ENCODE measurements at places on chromosomes 1 and 21. TPM values are rescaled to one million over a fixed set of nuclear protein-coding genes. Genes with fewer than 3 reads are reported as not detected.

- DNase-seq, result peak; percentile 71
Measured at GRCh38 chr1:206479183-206480125, 9.2 kb downstream of the IKBKE start.

The ELAVL4 gene
- total RNA-seq, result not detected

The IL10RB gene
- 28.4 TPM for total RNA-seq

DNA sequence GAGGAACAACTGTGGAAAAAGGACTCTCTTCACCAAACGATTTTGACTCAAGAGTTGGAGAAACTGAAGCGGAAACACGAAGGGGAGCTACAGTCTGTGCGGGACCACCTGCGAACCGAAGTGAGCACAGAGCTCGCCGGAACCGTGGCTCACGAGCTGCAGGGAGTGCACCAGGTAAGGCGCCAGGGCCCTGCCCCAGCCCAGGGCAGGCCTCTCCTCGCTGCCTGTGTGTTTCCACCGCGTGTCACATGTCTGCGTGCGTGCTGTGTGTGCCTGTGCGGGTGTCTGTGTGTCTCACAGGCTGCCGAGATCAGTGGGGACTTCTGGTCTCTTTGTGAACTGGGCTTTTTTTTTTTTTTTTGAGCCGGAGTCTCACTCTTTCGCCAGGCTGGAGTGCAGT lies 43.0 kb downstream of the PCNT start:
- DNase-seq, result no peak

DNA sequence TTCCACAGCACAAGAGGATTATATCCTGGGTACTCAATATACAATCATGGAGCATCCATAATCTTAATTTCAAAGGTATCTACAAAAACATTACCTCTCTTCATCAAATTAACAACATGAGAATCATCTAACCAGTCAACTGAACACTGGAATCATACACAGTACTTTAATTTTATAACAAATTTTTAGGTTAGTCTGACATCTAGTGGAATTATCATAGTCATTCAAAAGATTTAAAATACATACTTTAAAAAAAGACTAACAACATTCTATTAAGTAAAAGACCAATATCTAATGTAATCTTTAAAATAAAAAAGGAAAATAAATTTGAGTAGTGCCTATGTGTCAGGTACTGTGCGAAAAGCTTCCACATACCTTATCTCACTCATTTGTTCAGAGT lies 16.8 kb upstream of the SH3GLB1 start:
- DNase-seq, result no peak

- no peak for DNase-seq
Measured at GRCh38 chr1:192951691-192952460, 107.3 kb downstream of the UCHL5 start.

The CCDC30 gene
- 6.3 TPM for total RNA-seq

DNA sequence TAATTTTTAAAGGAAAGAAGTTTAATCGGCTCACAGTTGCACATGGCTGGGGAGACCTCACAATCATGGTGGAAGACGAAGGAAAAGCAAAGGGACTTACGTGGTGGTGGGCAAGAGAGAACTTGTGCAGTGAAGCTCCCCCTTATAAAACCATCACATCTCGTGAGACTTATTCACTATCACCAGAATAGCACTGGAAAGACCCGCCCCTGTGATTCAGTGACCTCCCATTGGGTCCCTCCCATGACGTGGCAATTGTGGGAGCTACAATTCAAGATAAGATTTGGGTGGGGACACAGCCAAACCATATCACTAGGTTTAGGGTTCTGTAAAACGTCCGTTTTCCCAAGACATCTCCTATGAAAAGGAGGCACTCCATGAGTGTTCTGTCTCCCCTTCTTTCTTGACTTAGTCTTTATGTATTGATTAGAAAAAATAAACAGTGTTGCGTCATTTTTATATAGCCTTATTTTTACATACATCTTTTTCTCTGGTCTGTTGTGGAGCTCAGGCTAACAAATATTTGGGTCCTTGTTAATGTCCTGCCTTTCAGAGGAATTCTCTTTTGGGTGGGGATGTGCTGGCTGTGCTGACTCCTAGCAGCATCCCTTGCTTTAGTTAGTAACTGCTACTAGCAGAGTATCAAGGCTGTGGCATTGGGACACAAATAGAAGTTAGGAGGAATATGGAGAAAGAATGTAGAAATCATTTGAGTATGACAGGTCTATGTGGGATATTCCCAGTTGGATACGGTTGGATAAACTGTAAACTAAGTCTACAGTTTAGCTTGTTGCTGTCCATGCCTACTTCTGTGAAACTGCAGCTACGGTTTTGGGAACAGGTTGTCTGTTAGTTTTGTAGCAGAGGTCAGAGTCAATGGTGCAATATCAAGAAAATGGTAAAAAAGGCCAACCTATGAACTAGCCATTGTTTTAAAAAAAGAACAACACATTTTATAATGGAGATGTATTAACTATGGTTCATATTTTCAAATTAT lies 23.5 kb downstream of the BACH1 start:
- DNase-seq, result no peak

- no peak for DNase-seq
Measured at GRCh38 chr1:226588484-226588883, 39.9 kb downstream of the STUM start.

DNA sequence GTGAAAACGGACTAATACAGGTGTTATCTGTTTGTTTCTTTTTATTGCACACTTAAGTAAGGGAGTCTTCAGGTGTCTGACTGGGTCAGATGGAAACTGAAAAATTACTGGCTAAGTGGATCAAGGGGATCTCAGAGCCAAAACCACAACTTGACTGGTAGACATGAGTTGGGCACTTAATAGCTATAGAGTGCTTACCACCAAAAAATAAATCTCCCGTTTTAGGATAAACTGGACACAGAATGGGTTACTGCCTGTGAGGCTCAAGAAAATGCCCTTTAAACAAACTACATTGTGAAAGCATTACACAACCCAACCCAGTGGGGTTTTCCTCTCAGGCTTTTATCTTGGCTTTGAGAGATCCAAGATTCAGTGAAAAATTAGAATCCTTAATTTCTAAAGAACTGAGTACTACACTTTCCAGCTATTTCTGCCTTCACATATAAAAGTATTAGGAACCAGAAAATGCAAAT lies 134.0 kb upstream of the LYPLAL1 start:
- DNase-seq, result no peak

The TMEM240 gene
- total RNA-seq, result 6.2 TPM

- no peak for DNase-seq
Measured at GRCh38 chr1:15610167-15610566, 7.1 kb upstream of the DDI2 start.

The KMO gene
- 2.1 TPM for total RNA-seq

The KPRP gene
- total RNA-seq, result not detected

The CHIT1 gene
- total RNA-seq, result 1.3 TPM

The DRAXIN gene
- total RNA-seq, result 0.21 TPM

- no peak for DNase-seq
Measured at GRCh38 chr1:62117018-62117750, 77.5 kb upstream of the L1TD1 start.

DNA sequence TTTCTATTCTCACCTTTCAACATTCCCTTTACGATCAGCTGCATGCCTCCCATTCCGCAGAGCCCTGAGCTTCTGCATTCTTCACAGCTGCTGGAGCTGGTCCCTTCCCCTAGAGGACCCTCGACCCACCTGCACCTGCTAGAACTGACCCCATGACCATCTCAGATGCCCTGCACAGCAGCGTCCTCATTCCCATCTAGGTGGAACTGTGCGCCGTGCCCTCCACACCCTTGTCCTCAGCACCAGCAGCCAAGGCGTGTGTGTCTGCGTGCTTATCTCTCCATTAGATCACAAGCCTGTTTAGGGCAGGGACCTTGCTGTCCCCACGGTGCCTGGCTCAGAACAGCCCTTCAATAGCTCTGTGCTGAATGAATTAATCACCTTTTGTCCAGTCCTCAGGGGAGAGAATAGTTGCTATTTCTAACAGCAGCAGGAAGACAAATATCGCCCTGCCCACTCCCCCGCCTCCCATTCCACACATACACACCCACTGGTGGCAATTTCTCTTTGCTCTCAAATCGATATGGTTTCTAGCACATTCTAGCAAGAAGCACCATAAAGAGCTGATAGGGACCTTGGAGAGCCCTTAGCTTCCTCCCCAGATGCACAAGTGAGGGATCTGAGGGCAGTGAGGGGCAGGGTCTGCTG lies 61.7 kb downstream of the KCNN3 start:
- DNase-seq, result no peak

GRCh38 chr1:210908257-210908656 lies 225.7 kb downstream of the KCNH1 start:
- no peak for DNase-seq

The AK5 gene
- 0.71 TPM for total RNA-seq

The ATP1A2 gene
- 27.7 TPM for total RNA-seq

The SLAMF9 gene
- not detected for total RNA-seq

- no peak for DNase-seq
Measured at GRCh38 chr1:240956020-240956419, 344.1 kb upstream of the GREM2 start.

GRCh38 chr1:81606656-81607055 lies 194.1 kb upstream of the ADGRL2 start:
- DNase-seq, result no peak

GRCh38 chr1:88892357-88892877 lies 1.1 kb upstream of the GTF2B start:
- DNase-seq, result no peak

DNA sequence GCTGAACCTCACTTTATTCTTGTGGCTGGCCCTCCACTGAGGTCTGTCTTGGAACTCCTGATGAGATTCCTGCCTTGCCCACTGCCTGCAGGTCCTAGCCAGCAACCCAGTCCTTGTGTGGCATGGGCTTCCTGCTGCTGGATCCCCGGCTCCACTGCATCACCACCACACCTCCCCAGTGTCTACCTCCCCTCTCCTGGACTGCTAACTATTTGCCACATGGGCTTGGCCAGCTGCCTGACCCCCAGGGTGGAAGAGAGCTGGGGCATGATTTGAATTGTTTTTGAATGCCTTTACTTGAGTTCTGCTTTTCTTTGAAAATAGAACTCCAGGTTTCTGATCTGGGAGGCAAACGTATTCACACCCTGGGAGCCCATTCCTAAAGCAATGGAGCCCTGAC lies 41.2 kb downstream of the SPAG17 start:
- no peak for DNase-seq

The TACSTD2 gene
- 4.8 TPM for total RNA-seq

- DNase-seq, result no peak
Measured at GRCh38 chr21:46552865-46553379, 52.0 kb downstream of the S100B start.

DNA sequence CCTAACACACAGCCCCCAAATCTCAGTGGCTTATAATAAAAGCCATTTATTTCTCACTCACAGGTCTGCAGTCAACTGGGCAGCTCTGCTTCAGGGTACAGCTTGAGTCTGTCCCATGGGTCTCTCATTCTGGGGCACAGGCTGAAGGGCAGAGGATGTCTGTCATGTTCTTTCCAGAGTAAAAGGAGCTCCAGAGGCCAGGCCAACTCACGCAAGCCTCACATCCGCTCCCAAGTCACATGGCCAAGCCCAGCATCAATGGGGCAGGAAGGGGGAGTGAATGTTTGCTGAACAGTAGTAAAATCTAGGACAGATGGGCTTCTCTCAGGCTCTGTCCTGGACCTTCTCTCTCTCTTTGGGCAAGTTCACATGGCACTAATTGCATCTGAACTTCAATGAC lies 7.1 kb upstream of the SSBP3 start:
- DNase-seq, result peak; percentile 73

GRCh38 chr1:100036718-100037655 lies 67.2 kb downstream of the SLC35A3 start:
- no peak for DNase-seq

The FHAD1 gene
- 0.32 TPM for total RNA-seq

DNA sequence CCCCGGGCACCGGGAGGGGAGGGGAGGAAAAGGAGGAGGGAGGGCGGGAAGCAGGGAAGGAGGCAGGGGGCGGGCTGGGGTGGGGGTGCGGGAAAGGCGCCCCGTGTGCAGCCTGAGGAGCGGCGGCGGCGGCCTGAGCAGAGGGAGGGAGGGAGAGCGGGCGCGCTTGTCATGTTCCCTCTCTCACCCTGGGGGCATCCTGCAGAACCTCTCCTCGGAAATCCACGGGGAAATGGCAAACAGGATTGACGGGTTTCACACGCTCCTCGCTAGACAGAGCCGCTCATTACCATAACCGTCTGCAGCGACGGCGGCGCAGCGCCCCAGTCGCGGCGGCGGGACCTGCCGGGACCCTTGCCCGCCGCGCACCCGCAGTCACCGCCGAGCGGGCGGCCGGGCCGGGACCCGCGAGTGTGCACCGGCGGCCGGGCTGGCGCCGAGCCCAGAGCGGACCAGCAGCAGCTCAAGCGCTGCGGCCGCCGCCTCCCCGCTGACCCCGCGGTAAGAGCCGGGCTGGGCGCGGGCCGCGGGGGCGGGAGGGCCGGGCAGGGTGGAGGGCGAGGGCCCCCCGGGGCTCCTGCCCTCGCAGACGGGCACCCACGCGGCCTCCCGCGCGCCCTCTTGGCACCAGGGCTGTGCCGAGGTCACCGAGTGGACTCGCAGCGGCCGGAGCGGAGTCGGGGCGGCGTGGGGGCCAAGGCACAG lies at the start of gene SERTAD4:
Gene SERTAD4 (plus strand): TSS at position 286 of the 705 bp plus-strand sequence. CDS start 5,165 bp downstream, outside the sequence.
- peak; percentile 75 for DNase-seq

The RAB7B gene
- total RNA-seq, result 1.7 TPM

GRCh38 chr1:97423403-97423802 lies 497.4 kb downstream of the DPYD start:
- DNase-seq, result no peak

- no peak for DNase-seq
Measured at GRCh38 chr1:86750530-86750929, 46.2 kb downstream of the SH3GLB1 start.
